ENCODE measurements at places on chromosomes 16 and 17. TPM values are rescaled to one million over a fixed set of nuclear protein-coding genes. Genes with fewer than 3 reads are reported as not detected.

TPSD1 gene
- total RNA-seq: 9.4 TPM

TBC1D3C gene
- total RNA-seq: not detected

DLX3 gene
- total RNA-seq: 0.69 TPM

ITGAD gene
- 0.20 TPM for total RNA-seq

DNA sequence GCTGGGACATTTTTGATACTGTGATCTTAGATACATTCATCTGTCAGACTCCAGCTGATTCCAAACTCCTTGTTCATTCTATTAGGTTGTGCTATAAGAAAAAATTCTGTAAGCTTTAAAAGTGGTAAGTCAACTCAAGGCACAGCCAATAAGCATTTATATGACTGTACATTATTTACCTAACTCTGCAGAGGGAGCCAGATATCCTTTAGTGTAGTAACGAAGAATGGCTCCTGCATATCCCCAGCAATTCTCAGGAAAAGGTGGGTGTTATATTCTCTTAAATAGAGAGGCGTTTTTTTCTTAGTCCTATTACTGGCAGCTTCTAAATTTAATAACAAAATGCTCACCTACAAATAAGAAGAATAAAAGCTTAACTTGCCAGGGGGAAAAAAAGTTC lies 374.3 kb upstream of the GOT2 start:
- no peak for DNase-seq

DNA sequence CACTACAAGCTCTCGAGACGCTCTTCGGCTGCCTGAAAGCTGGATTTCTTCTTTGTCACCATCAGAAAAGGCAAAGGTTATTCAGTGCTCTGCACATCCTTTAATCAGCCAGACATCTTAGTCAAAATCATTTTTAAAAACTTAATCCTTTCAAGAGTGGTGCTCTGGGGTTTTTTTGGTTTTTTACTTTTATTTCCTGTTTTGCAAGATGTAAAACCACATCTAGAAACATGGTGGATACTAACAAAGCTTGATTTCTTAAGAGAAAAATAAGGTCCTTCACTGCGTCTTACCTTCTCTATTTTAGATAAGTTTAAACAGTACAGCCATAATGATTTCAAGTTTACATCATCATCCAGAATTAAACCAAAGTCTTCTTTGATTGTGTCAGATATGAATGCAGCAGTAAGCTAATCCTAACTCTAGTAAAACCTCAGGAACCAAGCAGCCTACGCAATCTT lies 6.3 kb downstream of the ANKRD11 start:
- no peak for DNase-seq

GRCh38 chr17:48515925-48516900 lies 14.6 kb downstream of the HOXB1 start:
- DNase-seq: no peak

DNA sequence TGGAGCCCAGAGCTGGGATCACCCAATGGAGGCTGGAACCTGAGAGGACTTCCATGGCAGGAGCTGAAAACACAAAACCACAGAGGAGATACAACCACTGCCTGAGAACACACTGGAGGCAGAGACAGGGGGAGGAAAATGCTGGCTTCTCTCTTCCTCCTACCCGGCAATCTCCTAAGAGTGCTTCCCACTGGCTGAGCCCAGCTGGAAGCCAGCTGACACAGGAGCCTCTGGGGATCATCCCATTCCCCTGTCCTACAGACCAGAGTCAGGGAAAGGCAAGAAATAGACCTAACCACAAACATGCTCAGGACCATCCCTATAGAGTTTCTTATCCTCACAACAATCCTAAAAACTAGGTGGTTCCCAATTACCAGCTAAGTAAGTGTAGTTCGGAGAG lies 112.4 kb upstream of the CDH5 start:
- DNase-seq: peak; percentile 22

DNA sequence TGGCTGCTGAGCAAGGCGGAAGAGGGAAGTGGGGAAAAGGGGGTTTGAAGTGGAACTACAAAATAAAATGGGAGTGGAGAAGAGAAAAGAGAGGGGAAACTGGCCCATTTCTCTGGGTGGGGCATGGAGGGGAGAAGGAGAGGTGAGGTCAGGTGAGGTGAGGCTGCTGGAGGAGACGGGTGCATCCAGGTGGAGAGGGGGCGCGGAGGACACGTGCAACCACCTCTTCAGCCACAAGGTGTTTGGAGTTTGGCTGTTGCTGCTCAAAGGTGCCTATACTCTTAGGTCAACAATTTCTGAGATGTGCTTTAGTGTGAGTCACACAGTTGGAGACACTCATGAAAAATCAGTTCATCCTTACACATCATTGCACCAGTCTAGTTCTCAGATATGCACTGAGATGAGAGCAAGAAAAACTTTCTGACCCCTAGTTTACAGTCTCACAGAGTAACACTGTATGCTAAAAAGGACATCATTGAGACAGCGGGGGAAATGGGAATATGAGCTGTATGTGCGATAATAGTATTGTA lies 4.8 kb downstream of the SLC6A4 start:
- no peak for DNase-seq

DNA sequence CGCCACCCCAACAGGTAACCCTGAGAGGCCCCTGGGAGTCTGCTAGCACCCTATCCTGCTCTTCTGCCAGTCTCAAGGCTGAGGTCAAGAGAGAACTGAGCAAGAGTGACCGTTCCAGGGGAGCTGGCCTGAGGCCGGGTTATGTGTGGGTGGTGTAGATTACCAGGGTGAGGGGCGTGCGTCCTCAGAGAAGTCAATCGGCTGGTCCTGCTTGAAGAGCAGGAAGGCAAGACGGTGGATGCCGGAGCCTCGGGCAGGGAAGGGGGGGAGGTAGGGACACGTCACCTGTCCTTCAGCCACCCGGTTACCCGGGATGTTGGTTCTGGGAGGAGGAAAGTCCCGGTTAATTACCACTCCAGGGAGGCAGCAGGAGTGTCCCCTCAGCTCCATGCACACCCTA lies 2.6 kb upstream of the TRIM65 start:
- DNase-seq: no peak

DNA sequence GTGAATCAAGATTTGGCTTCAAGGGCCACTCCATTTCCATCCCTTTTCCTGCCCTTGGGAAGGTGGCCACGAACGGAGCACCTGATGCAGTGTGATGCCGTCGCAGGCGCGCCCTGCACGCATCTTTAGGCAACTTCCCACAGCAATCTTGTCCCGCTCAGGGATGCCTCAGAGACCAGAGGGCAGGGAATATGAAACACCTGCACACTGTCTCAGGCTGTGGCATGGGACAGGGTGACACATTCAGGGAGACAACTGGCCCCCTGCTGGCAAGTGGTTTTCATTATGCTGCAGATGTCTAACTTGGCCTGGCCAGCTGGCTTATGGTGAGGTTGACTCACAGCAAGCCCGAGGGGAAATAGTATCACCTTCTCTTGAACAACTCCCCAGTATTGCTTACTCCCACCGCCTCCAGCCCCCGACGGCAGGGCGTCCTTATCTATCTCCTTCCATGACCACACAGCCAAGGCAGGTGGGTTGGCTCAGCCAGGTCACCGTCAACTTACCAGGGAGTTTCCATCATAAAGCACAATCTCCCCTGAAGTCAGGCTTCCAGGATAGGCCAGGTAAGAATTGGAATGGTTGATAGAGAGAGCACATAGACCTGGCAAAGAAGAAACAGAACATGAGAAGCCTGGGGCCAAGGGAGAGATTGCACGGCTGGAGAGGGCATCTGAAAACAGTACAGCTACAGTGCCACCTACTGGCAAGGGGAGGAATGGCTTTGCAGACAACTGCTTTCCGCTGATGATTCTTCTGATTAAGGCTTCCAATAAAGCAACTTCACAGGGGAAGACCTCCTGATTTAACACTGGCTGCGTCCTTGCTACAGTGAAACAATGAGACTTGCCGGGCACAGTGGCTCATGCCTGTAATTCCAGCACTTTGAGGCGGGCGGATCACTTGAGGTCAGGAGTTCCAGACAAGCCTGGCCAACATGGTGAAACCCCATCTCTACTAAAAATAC lies 21.1 kb downstream of the WIPI1 start:
- DNase-seq: peak; percentile 69

GRCh38 chr16:54126907-54127306 lies 159.7 kb downstream of the IRX3 start:
- DNase-seq: no peak

DNA sequence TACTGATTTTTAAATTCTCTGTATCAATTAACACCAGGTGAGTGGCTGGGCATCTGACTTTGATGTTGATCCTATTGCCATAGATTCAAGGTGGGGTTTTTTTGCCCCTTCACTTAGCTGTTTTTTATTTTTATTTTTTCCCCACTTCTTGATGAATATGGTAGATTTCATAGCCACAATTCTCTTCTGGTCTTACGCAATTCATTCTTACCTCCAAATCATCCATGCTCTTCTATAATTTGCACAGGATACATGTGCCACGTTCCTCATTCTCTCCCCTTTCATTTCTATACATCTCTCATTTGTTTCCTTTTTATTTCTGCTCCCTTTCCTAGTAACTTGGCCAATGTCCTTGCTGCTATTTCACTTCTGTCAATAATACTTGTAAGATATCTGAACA lies 14.9 kb upstream of the HS3ST4 start:
- no peak for DNase-seq

GRCh38 chr17:39200070-39200879 lies at the start of gene RPL19:
TSS of gene RPL19 (plus strand) at chr17:39200283. CDS start at chr17:39200345, 62 bp downstream.
- peak; percentile 91 for DNase-seq

GRCh38 chr16:65984296-65984695 lies 382.2 kb upstream of the CDH5 start:
- no peak for DNase-seq

- DNase-seq: no peak
Measured at GRCh38 chr16:55647798-55648197, 8.0 kb upstream of the SLC6A2 start.

DNA sequence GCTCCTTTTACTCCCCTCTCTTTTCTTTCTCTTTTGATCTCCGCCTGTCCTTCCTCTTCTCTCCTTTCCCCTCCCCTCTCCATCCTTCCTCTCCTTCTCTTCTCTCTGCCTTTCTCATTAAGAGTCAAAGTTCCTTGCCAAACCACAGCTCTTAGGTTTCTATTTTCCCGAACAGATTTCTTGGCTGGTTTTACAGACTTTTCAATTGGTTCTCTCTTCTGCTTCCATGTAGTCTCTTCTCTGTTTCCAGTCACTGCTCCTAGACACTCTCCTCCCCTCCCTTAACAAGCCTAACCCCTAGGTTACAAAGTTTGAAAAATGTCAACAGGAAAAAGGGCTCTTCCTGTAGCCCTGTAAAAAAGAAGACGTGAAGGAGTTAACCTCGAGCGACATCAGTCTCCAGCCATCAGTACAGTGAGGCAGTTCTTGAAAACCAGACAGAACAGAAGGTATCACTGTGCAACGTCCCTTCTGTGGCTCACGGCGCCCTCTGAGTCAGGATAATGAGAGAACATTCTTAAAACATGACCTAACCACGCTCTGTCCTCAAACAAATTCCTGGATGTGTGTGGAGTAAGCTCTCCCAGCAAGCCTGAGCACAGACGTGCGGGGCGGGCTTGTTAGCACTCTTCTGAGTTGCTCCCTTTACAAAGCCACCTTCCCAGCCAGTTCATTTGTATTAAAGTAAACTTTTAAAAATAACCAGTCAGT lies 11.6 kb upstream of the MARCHF10 start:
- peak; percentile 84 for DNase-seq

All from upper lobe of right lung (tissue), 1 donor.